Left cardiac atrium (tissue), 4 donors: ENCODE measurements at places on chromosomes 6 and 20.
A peak's percentile ranks its signal among the peaks of the same experiment; 100 is the strongest.

- DNase-seq = no peak
Observed at GRCh38 chr6:139994998-139995397, 620.5 kb upstream of the CITED2 start.

GRCh38 chr6:56959094-56959493 lies 4.2 kb downstream of the BEND6 start:
- no peak for DNase-seq

GRCh38 chr6:344816-345340 lies 46.7 kb upstream of the IRF4 start:
- DNase-seq = no peak

DNA sequence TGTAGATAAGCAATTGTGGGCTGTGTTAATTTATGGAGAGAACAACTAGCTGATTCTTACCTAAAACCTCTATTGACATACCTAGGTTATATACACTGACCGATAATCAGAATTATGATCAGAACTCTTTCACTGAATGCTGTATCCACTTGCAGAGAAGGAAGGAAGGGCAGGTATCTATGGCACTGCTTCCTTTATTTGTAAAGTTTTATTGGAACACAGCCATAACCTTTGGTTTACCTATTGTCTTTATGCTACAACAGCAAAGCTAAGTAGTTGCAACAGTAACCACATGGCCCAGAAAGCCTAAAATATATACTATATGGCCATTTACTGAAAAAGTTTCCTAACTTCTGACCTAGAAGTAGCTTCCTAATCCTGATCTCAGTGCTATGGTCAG lies 358.9 kb upstream of the ARID1B start:
- DNase-seq = no peak

- DNase-seq = no peak
Observed at GRCh38 chr20:35820715-35821114, 48.9 kb downstream of the PHF20 start.

GRCh38 chr6:168107191-168107983 lies 28.4 kb upstream of the FRMD1 start:
- peak; percentile 28 for DNase-seq

DNA sequence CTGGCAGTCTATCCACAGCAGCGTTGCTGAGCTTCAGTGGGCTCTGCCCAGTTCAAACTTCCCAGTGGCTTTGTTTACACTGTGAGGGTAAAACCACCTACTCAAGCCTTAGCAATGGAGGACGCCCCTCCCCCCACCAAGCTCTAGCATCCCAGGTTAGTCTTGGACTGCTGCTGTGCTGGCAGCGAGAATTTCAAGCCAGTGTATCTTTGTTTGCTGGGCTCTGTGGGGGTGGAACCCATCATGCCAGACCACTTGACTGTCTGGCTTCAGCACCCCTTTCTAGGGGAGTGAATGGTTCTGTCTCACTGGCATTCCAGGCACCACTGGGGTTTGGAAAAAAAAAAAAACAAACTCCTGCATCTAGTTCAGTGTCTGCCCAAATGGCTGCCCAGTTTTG lies 249.7 kb upstream of the SYNCRIP start:
- no peak for DNase-seq
